Stimulated activated CD4-positive, alpha-beta T cell treated with anti-CD3 and anti-CD28 coated beads, Interleukin-15, amount 100 ng/mL, for 1 hour (primary cell): ENCODE measurements at places on chromosomes 7 and 10.

- DNase-seq: no peak
Observed at GRCh38 chr7:128420773-128421172, 11.0 kb upstream of the IMPDH1 start.

DNA sequence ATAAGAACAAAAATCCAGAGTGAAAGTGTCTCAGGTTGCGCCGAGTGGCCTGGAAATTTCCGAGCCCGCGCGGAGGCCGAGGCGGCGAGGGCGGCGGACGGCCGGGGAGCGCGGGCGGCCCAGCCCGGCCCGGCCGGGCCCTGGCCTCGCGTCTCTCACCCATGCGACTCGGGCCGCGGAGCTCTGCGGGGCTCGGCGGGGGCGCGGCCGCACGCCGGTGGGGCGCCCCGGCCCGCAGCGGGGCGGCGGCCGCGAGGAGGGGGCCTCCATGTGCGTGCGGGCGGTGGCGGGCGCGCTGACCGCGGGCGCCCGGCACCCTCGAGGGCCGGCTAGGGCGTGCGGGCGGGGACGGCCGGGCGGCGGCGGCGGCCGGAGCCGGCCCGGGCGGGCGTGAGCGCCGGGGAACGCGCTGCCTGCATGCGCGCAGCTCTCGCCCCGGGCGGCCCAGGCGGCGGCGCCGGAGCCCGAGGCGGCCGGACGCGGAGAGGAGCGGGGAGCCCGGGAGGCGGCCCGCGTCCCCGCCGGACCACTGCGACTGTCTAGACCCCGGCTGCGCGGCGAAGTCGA, 302 bp upstream of the EN2 start:
- DNase-seq: no peak

GRCh38 chr10:16933783-16934182, 116.6 kb upstream of the RSU1 start:
- no peak for DNase-seq

- DNase-seq: no peak
Observed at GRCh38 chr7:30707391-30708357, 25.4 kb upstream of the CRHR2 start.

GRCh38 chr7:133412942-133413341, 160.1 kb downstream of the EXOC4 start:
- no peak for DNase-seq

GRCh38 chr7:129169686-129170440, 18.6 kb upstream of the SMO start:
- no peak for DNase-seq

DNA sequence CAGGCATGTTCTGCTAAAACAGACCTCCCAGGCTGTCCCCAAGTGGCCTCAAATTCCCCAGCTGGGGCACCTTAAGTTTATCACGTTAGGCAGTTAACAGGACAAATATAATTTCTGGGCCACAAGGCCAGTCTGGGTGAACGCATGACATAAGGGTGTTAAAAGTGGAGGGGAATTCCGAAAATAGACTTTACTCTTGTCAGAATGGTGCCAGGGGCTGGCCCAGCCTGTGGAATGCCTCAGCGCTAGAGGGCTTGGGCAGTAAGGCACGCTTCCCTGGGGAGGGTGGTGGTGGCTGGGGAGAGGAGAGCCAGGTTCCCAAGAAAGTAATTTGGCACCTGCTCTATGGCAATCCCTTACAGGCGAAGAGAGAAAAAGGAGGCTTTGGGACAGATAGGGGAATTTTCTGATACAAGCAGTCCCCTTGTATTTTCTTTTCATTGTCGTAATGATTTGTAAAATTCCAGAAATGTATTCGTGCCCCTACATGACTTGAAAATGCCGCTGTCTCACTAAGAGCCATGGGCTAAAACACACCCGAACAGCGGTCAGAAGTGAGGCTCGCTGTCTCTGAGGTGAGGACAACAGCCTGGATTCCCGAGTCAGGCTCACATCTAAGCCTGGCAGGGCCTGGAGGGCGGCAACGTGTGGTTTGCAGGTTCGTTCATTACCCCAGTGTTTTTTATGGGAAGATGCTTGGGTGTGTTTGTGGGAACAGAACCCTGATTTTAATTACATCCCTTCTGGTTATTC, 463.2 kb upstream of the GALNT17 start:
- no peak for DNase-seq

DNA sequence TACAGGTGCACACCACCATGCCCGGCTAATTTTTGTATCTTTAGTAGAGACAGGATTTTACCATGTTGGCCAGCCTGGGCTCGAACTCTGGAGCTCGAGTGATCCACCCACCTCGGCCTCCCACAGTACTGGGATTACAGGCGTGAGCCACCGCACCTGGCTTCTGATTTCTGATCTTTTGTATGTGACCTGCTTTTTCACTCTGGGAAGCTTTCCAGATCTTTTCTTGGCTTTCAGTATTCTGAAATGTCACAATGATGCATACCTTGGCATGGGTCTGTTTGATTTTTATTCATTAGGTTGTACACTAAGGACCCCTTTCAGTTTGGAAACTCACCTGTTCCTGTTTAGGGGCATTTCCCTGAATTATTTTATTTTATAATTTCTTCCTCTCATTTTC, 41.6 kb downstream of the PROSER2 start:
- DNase-seq: no peak

GRCh38 chr10:3914733-3915132, 129.7 kb upstream of the KLF6 start:
- no peak for DNase-seq

- DNase-seq: no peak
Observed at GRCh38 chr7:123126171-123126570, 73.6 kb downstream of the SLC13A1 start.

DNA sequence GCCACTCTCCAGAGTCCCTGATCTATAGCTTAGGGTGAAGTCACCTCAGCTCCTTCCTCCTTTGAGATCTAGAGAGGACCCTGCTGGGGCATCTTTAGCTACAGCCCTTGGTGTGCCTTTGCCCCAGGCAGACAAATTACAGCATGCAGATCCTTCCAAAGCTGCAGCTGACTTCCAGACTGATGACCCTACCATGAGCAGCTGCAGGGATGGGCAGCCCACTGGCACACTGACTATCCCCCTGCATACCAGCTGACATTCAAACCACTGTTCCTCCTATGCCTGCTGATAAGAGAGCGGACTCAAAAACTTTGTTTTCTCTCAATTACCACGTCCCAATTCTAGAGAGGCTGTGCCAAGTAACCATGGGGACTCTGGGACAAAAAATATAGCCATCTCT, 70.6 kb downstream of the COL13A1 start:
- DNase-seq: no peak

GRCh38 chr10:23474626-23475025, 35.8 kb downstream of the OTUD1 start:
- DNase-seq: no peak

- DNase-seq: no peak
Observed at GRCh38 chr10:113980408-113981087, 63.1 kb upstream of the ADRB1 start.
